Hippocampal formation (tissue), 2 donors: ENCODE measurements at places on chromosomes 13 and 19.

- no peak for DNase-seq
These were observed 21.4 kb upstream of the TMEM160 start for GRCh38 chr19:47069795-47070194.

- DNase-seq = no peak
These were observed 5.3 kb downstream of the SIGLECL1 start for GRCh38 chr19:51256155-51256625.

DNA sequence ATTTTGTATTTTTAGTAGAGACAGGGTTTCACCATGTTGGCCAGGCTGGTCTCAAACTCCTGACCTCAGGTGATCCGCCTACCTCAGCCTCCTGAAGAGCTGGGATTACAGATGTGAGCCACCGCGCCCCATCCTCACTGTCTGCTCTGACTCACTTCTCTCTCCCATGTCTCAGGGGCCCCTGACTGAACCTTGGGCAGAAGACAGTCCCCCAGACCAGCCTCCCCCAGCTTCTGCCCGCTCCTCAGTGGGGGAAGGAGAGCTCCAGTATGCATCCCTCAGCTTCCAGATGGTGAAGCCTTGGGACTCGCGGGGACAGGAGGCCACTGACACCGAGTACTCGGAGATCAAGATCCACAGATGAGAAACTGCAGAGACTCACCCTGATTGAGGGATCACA, 5.0 kb downstream of the SIGLEC9 start:
- DNase-seq = no peak

GRCh38 chr13:90454002-90454636, 893.4 kb upstream of the MIR17HG start:
- DNase-seq = no peak

- no peak for DNase-seq
These were observed 52.8 kb upstream of the ARHGEF7 start for GRCh38 chr13:111062305-111062704.

- DNase-seq = no peak
These were observed 49.7 kb downstream of the UBL3 start for GRCh38 chr13:29800687-29801086.

DNA sequence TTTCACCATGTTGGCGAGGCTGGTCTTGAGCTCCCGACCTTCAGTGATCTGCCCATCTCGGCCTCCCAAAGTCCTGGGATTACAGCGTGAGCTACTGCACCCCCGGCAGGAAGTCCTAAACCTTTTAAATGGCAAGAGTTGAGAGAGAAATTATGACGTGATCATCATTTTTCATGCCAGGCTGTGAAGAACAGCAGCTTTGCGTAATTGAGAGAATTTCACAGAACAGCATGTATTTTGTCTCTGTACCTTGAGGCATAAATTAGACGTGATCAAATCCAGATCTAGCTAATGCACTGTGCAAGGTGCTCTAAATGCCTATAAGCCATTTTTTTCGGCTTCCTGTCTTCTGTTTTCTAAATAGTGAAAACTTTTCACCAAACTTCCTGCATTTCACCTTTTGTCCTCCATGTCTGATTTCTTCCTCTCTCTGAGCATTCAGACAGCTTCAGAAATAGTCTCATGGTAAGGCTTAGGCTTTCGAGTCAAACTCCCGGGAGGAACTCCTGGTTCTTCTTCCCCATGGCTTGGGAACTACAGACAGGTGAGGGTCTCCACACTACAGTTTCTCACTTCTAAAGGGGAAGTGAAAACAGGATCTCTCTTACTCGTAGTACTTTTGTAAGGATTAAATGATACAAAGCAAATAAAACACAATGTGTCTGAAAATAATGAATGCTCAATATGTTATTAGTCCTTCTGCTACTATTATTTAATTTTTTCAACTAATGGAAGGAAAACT, 51.0 kb downstream of the WDFY2 start:
- DNase-seq = no peak

DNA sequence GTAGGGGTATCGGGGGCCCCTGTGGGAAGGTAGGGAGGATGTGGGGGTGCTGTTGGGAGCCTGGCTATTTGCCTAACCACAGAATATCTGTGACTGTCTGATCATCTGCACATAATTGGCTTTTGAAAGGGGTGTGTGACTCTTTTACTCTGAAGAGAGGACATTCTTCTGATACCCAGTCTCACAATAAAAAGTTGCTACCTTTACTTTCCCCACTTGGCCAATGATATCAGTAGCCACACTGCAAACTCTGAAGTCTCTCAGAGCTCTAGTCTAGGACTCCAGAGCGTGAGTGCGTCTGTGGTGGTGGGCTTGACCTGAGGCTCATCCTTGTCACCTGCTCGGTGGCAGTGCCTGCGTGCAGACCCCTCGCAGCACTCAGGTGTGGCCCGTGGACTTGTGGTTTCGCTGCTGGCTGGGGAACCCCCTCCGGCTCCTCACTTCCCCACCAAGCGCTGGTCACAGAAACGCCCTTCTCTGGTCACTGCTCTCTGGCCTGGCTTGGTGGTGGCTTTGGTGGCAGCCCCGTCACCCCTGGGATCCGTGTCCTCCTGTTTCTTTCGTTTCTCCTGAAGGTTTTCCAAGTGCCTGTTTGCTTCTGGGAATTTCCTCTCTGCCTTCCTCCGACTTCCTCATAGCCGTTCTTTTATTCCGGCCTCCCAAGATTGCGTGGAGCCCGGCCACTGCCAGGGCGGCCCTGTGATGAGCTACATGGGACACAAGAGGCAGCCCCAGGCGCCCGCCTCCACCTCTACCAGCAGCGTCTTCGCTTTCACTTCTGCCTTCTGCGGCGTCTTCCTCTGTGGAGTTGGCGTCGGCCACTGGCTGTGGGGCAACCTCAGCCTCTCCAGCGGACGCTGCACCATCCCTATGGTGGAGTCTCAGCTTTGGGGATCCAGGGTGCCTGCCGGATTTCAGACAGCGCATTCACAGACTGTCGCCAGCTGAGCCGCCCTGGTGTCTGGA, 78.0 kb downstream of the ATP11A start:
- peak; percentile 26 for DNase-seq

DNA sequence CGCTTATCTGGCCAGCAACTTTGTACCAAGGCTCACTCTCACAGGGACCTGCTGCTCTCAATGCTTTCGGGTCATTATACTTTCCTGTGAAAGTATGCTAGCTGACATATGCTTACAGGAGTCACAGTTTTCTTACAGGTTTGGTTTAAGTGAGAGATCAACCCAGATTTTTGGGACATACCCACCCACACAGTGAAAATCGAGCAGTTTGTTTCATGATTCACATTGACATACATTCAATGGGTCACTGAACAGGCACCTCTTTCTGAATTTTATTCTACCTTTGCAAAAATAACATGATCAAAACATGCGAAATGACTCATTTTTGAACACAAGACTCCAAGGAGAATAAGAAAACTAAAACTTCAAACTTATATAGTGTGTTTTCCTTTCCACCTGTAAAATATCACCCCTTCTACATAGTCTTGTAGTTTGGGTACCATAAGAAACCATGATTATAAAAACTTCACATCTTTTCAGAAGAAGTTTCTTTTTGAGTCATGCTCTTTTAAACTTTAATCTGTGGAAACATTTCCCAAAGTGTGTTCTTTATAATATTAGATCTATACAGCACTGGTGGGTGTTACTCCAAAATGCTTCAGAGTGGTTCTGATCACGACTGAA, 44.3 kb upstream of the TEX29 start:
- DNase-seq = no peak

- DNase-seq = no peak
These were observed 11.9 kb downstream of the PDCD2L start for GRCh38 chr19:34416021-34416545.

GRCh38 chr19:8593931-8594330, 16.6 kb downstream of the ADAMTS10 start:
- no peak for DNase-seq

GRCh38 chr13:61777271-61777670, 361.6 kb upstream of the PCDH20 start:
- peak; percentile 15 for DNase-seq

- DNase-seq = no peak
These were observed 272.0 kb downstream of the UQCRFS1 start for GRCh38 chr19:28940751-28941500.

DNA sequence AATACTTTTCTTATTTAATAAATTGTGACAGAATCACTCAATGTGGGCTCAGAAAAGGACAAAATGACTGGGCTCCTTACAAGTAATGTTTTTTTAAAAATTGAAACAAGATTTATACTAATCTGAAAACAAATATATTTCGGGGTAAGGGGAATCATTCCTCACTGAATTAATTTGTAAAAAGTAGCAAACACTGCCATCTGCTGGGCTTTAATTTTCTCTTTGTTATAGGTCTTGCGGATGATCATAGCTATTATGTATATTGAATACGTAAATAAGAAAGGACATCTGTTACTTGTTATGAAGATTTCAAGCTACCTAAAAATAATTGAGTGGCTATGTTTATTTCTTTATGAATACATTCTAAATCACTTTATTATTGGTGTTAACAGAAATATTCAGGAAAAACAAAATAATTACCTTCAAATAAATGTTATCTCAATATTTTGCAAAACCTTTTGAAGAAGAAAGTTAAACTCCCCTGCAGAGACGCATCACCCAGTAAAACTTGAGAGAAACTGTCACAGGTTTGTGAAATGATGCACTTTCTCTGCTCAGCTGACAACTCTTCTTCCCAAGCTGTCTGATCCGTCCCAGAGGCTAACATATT, 17.8 kb upstream of the ENOX1 start:
- no peak for DNase-seq

DNA sequence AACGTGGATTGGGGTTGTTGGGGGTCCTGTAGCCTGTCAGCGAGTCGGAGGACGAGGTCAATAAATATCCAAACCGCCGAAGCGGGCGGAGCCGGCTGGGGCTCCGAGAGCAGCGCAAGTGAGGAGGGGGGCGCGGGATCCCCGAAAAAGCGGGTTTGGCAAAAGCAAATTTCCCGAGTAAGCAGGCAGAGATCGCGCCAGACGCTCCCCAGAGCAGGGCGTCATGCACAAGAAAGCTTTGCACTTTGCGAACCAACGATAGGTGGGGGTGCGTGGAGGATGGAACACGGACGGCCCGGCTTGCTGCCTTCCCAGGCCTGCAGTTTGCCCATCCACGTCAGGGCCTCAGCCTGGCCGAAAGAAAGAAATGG, 754 bp upstream of the SIX5 start:
- DNase-seq = no peak

GRCh38 chr19:19064811-19065745, 1.3 kb downstream of the SLC25A42 start:
- no peak for DNase-seq

DNA sequence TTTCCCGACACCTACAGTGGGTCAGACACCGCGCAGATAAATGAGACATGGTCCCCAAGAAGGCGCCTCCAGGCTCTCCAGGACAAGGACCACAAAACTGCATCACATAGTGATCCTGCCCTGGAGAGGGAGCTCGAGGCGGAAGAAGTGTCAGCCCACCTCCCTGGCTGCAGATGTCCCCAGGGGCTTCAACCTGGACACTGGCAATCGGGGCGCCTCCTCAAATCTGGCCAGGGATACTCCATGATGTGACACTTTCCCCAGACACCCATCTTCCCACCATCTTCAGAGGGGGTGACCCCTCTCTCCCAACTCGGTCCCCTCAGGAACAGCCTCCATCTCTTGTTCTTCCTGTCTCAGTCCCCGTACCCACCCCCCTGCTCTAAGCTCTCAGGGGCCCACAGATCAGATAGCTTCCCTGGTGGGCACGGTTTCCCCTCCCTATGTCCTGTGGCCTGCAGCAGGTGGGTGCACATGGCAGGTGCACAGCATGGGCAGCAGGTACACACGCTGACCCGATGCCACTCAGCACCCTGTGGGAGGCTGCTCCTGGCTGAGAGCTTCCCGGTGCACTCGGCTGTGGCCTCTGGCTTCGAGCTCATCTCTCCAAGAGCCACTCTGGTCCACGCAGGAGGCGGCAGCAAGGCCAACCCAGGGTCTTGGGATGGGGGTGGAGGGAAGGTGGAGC, 61.2 kb downstream of the PEPD start:
- DNase-seq = no peak
